AG10803 (cell line): ENCODE measurements at places on chromosomes 2 and 18.

- peak; percentile 78 for DNase-seq
Observed at GRCh38 chr18:6776188-6776587, 46.7 kb downstream of the ARHGAP28 start.

GRCh38 chr2:53994818-53995808 lies 24.3 kb upstream of the PSME4 start:
- DNase-seq, result no peak

DNA sequence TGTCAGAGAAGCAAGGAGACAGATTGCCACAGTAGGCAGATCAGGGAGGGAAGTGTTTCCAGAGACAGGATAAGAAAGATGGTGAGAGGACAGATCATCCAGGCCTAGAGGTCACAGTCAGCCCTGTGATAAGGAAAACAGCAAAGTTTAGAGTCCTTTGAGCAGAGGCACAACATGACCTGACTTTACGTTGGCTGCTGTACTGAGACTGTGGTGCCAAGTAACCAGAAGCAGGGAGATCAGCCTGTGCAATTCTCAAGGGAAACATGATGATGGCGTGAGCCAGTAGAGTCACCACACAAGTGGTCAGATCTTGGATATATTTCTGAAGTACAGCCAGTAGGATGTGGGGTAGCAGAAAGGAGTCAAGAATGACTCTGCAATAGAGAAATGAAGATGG lies 43.7 kb downstream of the SMC6 start:
- peak; percentile 10 for DNase-seq

DNA sequence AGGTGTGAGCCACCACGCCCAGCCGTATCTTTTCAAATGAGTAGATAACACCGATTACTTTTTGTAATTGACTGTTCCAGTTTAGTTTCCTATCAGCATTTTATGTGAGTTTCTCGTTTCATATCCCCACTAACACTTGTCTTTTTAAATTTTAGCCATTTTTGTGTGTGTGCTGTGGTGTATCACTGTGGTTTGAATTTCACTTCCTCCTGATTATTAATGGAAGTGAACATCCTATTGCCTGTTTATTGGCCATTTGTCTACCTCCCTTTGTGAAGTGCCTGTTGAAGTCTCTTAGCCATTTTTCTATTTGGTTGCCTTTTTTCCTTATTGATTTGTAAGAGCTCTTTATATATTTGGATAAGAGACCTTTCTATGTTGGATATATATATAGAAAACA lies 91.7 kb upstream of the STON1 start:
- no peak for DNase-seq

GRCh38 chr2:232393556-232393955 lies 13.1 kb upstream of the ALPG start:
- no peak for DNase-seq

DNA sequence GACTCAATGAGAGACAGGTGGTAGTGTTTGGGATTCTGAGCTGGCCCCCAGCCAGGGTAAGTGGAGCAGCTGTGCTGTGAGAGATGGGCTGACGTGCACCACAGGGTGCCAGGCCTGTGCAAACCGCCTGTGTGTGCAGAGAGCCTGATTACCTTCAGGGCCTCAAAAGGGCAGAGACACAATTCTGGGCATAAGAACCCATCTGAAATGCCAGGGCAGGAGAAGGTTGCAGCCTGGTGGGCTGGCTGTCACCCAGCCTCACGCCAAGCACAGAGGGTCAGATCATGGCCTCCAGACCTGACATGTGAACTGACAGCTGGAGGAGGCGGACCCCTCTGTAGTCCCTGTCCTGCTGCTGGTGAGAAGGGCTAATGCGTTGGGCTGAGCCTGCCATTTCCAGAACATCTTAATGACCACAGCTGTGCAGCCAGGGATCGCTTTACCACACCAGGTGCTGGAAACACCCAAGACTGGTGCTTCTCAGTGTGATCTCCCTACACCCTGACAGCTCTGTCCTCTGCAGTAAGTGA lies 100.9 kb downstream of the ARL4C start:
- DNase-seq, result no peak

DNA sequence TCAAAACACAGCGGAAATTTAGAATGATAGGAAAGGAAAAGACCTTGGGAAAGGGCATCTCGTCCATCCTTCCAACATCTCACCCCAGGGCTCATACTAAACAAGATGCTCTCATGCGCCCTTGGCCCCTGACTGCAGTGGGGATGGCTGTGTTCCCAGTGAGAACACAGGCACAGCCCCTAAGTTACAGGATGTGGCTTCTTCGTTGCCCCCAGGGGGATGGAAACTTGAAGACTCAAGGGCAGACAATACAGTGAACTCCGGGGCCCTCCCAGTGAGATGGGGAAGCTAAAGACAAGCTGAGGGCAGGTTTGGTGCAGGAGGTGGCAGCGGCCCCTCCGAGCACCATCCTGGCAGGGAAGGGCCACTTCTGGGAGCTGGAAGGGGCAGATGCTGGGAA lies 139.7 kb downstream of the INO80D start:
- no peak for DNase-seq

GRCh38 chr18:23173912-23174311 lies 38.6 kb downstream of the CABLES1 start:
- DNase-seq, result no peak

DNA sequence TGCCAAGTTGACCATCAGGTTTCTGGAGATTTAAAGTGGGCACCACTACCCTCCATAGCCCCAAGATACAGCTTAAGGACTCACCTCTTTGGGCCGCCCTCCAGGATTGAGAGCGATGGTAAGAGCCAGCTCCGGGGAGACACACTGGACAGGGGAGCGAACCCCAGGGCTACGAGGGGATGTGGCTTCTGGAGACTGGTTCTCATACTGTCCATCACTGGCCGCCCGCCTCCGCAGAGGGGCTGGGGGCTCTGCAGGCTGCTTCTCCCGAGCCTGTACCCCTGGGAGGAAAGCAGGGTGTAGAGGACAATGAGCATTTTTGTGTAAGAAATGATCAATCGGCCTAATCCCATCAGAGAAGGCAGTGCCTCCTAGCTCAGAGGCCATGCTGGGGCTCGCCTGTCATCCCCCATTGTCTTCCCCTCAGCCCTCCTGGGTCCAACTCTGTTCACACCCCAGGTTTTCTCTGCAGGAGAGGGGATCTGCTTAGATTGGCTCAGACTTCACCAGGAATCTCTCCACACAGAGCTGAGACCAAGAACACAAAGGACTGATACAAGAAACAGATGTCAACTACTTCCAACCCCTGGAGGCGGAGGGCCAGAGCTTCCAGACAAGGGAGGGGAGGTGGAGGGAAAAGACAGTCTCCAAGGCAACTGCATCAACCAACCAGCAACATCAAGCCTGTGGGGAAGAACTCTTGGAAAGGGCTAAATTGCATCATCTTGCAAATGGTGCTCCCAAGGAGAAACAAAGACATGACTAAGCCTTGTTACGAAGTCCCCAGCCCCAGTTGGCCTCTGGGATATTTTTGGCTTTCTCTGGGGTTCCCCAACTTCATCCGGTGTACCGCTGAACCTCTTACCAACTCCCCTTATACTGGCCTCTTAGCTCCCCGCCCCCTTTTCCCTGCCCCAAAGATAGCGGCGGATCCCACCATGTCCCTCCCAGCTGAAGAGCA lies 166.6 kb downstream of the TNS1 start:
- DNase-seq, result peak; percentile 99

DNA sequence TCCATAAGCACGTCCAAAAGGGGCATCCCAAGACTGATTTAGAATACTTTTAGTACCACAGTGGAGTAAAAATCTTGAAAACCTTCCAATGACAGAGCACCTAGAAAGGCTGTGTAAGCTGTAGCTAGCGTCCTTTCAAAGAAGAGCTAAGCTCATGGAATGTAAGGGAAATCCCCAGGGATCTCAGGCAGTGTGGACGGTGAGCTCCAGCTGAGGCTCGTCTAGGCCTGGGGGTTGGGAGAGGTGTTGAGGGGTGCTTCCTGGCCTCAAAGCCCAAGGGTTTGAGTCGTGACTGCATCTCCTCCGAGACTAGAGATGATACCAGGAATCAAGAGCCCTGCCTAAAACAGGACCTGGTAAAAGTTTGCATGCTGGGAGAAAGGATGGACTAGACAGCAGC lies 7.6 kb downstream of the CTIF start:
- peak; percentile 77 for DNase-seq
